ENCODE measurements at places on chromosomes 12 and 14.
A peak's percentile ranks its signal among the peaks of the same experiment; 100 is the strongest.

DNA sequence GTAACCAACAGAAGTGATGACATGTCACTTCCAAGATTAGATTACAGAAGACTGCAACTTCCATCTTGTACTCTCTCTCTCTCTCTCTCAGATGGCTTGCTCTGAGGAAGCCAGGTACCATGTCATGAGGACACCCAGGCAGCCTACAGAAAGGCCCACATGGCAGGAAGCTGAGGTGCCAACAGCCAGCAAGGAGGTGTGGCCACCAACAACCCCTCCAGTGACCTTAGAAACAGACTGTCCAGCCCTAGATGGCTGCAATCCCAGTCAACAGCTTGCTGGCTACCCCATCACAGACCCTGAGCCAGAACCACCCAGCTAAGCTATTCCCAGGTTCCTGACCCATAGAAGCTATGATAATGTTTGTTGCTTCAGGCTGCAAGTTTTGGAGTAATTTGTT lies 178.4 kb downstream of the ITPR2 start:
- no peak for DNase-seq

- DNase-seq, result peak; percentile 70
These were observed 42.1 kb downstream of the LIMA1 start for GRCh38 chr12:50241178-50241577.

- no peak for DNase-seq
These were observed 67.5 kb upstream of the DAAM1 start for GRCh38 chr14:59120921-59121320.

DNA sequence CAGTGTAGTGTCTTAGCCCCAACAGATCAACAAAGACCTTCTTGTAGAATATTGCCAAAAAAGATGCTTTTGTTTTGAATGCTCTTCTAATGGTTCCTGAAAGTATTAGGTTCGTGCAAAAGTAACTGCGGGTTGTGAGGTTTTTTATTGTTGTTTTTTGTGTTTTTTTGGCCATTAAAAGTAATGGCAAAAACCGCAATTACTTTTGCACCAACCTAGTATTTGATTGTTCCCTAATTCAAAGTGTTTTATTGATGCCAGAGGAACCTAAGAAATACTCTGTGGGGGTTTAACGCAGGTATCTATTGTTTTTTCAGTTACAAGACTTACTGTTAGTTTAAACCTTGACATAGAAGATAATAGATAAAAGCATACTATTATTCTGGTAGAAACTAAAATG lies 150.8 kb upstream of the DAAM1 start:
- DNase-seq, result no peak

DNA sequence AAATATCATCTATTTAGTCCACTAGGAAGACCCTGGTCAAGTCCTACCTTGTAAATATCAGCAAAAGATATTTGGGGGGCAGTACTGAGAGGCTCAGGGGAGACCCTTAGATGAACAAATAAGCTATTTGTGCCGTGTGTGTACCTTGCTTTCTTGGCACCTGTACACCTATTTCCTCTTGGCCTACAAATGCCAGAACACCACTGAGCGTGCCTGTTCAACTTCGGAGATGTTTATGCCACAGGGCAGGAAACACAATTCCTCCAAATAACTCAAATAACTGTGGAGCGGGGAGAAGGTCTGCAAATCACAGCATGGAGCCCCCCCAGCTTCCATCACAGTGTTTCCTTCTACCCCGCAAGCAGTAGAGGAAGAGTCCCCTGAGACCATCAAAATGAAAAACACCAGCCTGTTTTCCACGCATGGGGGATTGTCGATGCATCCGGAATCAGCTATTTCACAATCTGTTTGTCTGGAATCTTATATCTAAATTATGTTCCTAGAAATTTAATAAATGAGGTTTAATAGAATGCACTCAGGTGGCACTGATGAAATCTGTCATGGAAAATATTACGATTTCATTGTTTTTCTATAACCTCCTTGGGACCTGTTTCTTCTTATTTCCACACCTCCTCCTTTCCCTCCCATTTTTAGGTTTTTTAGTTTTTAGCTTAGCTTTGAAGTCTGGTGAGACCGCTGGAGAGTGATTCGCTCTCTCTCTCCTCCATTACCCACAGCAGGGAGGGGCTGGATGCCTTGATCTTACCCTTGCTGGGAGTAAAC lies 254.0 kb upstream of the SRRM4 start:
- no peak for DNase-seq

DNA sequence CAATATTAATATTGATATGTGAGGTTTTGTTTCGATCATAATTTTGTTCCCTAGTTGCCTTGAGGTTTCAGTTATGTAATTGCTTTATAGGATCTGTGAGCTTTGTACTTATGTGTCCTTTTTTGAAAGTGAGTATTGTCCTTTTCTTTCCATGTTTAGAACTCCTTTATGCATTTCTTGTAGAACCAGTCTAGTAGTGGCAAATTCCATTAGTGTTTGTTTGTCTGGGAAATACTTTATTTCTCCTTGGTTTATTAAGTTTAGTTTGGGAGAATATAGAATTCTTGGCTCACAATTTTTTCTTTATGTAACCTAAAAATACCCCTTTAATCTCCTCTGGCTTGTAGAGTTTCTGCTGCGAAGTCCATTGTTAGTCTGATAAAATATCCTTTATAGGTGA lies 127.5 kb upstream of the KITLG start:
- no peak for DNase-seq

GRCh38 chr12:74984631-74985030 lies 225.0 kb downstream of the KCNC2 start:
- no peak for DNase-seq

DNA sequence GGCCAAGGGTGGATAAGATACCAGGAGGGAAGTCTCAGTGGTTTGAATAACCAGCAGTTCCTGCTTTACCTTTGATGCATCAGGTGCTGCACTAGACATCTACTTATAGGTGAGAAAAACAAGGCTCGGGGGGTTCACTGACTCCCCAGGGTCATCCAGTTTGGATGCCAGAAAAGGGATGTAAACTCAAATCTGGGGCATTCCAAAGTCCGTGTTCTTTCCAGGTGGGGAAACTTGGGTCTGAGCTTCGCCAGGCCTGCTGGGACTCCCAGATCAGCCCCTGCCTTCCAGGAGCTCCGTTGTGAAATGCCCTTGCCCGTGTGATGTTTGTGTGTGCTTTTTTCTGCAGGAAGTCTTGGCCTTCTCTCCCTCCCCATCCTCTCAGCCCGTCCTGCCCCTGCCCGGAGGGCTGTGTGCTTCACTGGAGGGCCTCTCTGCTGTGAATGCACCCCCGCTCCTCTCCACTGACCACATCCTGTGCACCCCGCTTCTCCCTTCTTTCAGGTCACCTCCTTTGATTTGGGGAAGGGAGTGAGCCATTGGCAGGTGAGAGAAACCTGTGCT lies 42.1 kb downstream of the TSPAN9 start:
- DNase-seq, result no peak

DNA sequence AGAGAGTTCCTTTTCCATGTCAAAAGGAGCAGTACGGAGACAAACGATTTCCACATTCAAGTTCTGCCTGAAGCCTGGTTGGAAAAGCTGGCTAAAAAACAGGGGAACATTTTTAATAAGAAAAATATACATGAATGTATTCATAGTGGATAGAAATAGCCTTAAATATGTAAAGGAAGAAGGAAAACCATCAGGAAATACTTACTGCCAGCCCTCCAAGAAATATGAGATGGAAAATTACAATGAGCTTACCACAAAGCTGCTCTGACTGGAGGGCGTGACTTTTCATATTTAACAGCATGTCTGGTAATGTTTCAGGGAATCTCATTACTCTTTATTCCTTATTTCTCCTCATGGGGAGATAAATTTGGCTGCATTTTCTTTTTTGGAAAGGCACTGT lies 75.9 kb upstream of the ZDHHC17 start:
- DNase-seq, result no peak

DNA sequence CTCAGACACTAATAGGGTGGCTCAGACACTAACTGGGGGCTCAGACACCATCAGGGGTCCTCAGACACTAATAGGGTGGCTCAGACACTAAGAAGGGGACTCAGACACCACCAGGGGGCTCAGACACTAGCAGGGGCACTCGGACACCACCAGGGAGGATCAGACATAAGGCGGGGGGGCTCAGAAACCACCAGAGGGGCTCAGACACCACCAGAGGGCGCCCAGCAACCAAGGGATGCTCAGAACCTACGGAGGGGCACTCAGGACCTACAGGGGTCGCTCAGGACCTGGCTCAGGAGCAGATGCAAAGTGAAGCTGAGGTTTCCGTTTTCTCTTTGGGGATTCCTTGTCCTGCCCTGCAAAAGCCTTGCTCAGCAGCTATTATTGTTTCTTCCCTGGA lies 448.5 kb downstream of the TMEM121 start:
- DNase-seq, result no peak

DNA sequence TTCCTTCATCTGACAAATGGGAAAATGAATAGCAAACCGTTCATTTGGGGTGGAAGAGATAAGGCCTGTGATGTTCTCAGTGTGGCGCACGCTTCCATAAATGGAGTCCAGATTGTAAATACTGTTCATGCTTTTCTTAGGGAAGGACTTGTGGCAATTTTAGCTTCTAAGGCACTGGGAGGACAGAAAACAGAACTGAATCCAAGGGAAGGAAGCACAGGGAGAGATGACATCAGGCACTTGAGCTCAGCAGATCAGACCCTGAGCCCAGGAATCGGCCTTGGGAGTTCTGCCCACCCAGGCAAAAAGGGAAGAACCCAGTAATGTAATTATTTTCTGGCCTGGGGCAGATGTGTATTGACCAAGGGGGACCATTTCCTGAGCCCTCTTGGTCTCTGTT lies 7.2 kb upstream of the SH2B3 start:
- no peak for DNase-seq

GRCh38 chr12:38969706-38970105 lies 64.3 kb upstream of the CPNE8 start:
- DNase-seq, result no peak

DNA sequence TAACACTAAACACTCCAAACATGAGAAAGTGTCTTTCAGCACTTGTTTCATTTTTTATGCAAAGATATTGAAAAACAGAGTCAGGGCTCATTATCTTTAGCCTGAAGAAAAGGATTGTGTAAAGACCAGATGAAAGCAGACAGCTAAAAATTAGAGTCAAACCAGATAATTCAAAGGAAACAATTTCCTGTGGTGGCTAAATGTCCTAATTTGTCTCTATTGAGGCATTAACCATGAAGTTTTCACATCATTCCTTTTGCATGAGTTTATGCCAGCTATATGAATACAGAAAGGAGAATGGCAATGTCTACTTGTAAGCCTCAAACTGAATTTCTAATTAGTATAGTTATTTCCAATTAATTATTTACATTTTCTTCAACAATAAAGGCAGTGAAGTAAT lies 338.5 kb downstream of the FSCB start:
- DNase-seq, result no peak

GRCh38 chr12:38838056-38838850 lies 67.1 kb downstream of the CPNE8 start:
- no peak for DNase-seq

DNA sequence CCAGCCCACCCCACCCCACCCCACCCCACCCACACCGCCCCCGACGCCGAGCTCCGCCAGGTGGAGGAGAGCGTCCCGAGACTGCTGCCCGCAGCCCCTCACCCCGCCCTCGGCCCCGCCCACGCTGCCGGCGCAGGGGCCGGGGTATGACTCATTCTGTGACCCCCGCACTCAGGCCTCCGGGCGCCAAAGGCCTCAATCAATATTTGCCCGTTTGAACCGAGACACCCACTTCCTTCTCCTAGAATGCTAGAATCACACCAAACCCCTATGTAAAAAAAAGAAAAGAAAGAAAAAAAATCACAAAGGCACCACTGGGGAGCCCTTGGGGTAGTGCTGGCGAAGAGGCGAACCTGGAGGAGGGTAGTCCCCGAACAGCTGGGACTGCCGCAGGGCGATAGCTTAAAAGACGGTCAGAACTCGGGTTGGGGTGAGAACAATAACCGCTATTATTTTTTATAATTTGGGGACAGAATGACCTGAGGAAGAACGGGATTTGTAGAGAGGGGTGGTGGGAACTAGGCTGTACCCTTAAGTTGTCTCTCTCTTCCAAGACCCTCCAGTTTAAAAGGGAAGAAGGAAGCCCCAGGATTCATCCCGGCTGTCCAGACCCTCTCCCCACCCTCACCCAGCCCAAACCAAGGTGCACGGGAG lies 894 bp downstream of the KRT8 start:
- DNase-seq, result peak; percentile 77

GRCh38 chr14:103281496-103282231 lies 52.4 kb upstream of the EIF5 start:
- DNase-seq, result peak; percentile 87

DNA sequence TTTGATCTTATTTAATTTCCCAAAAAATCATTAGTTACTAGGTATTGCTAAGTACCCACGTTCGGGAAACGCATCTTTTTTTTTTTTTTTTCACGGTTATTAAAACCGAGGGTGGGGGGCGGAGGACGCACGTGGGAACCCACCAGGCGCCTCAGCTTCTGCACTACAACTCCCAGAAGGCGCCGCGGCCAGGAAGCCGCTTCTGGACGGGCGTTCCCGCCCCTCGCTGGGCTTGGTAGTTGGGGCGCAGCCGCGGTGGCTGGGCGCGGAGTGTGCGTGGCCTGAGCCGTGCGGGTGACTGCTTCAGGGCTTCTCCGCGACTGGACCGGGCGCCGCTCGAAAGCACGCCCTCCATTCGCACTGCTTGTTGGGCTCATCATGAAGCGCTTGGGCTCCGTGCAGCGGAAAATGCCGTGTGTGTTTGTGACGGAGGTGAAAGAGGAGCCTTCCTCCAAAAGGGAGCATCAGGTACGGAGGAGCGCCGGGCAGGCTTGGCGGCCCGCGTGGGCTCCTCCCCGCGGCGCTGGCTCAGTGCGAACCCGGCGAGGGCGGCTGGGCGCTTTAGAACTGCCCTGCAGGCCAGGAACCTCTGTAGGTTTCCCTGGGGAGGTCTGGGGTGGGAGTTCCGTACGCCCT lies 6.2 kb upstream of the C12orf50 start:
- DNase-seq, result peak; percentile 90

- DNase-seq, result no peak
These were observed 444.4 kb upstream of the ATP2B1 start for GRCh38 chr12:90152897-90153624.

GRCh38 chr14:50813544-50813863 lies 17.5 kb downstream of the NIN start:
- DNase-seq, result no peak

DNA sequence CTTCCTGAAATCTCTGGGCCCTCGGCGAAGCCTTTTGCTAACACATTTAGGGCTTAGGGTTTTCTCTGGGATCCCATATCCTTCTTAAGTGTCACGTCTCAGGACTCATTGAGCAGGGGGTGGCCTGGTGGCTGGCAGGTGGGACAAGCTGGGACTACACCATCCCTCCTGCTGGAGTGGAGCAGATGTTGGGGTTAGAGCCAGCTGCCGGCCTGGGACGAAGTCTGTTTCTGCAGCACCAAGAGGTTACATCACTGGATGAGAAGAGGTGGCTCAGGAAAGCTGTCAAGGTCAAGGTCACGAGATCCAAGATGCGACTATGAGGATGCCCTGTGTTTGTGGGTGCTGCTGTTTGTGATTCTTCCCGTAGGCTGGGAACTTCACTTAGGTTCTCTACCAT lies 16.3 kb downstream of the SMCO2 start:
- no peak for DNase-seq

GRCh38 chr12:89253488-89253887 lies 98.8 kb downstream of the DUSP6 start:
- DNase-seq, result no peak

All from T47D (cell line).